ENCODE measurements at places on chromosomes 1 and 21.

DNA sequence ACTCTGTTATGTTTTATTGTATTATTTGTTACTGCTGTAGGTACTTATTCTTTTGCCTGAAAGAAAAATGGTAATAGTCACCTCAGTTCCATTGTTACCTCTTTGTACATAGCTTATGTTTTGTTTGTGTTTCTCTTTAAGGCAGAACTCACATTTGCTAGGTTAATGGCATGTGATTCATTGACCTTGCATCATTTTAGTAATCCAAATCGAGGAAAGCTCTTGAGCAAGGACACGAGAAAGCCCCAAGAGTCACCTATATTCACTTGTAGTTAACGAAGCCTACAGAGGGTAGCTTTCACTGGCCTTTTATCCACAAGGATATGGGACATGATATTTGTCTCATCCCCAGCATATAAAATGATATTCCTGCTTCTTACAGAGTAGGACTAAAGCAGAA lies 1765.2 kb downstream of the NCAM2 start:
- DNase-seq = no peak

- DNase-seq = no peak
Observed at GRCh38 chr1:178935610-178936009, 64.7 kb upstream of the ANGPTL1 start.

- DNase-seq = peak; percentile 87
Observed at GRCh38 chr1:244341455-244342450, 110.0 kb downstream of the ADSS2 start.

GRCh38 chr1:225774281-225775147 lies 3.1 kb upstream of the SRP9 start:
- DNase-seq = no peak

GRCh38 chr1:67308136-67308535 lies 463 bp downstream of the IL12RB2 start:
- DNase-seq = no peak

DNA sequence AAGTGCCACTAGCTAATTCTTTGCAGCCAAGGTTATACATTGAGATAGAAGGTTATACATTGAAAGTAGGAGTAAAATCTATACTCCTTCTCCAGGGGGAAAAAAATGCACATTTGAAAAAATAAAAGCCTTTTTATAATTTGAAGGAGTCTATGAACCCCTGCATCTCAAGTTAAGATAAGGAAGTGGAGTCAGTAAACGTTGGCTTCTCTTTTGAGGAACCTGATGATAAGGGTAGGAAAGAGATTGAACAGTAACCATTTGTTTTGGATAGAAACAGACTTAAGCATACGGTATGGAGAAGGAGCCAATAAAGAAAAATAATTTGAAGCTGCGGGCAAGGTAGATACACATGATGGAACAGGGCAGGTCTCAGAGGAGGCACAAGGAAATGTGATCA lies 64.1 kb downstream of the RPAP2 start:
- DNase-seq = no peak

- DNase-seq = no peak
Observed at GRCh38 chr1:197677752-197678295, 97.5 kb downstream of the DENND1B start.

- no peak for DNase-seq
Observed at GRCh38 chr21:24163539-24163938, 1443.7 kb downstream of the MRPL39 start.

DNA sequence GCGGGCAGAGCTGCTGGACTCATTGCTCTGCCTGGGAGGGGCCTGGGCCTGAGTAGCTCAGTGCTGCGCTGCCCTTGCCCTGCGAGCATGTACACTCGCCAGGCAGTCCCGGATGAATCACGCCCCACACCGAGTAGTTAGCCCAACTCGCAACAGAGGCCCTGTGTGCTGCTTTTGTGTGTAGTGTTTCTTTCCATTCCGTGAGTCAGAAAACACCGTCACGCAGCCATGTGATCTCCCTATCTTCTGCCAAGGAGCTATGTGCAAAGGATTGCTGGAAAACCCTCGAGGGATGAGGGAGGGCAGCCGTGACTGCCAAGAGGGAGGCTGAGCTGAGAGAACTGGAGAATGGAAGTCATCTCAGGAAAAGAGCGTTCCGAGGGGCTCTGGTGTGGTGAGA lies 37.3 kb downstream of the NENF start:
- peak; percentile 26 for DNase-seq

- no peak for DNase-seq
Observed at GRCh38 chr1:71473331-71473730, 392.5 kb upstream of the ZRANB2 start.

DNA sequence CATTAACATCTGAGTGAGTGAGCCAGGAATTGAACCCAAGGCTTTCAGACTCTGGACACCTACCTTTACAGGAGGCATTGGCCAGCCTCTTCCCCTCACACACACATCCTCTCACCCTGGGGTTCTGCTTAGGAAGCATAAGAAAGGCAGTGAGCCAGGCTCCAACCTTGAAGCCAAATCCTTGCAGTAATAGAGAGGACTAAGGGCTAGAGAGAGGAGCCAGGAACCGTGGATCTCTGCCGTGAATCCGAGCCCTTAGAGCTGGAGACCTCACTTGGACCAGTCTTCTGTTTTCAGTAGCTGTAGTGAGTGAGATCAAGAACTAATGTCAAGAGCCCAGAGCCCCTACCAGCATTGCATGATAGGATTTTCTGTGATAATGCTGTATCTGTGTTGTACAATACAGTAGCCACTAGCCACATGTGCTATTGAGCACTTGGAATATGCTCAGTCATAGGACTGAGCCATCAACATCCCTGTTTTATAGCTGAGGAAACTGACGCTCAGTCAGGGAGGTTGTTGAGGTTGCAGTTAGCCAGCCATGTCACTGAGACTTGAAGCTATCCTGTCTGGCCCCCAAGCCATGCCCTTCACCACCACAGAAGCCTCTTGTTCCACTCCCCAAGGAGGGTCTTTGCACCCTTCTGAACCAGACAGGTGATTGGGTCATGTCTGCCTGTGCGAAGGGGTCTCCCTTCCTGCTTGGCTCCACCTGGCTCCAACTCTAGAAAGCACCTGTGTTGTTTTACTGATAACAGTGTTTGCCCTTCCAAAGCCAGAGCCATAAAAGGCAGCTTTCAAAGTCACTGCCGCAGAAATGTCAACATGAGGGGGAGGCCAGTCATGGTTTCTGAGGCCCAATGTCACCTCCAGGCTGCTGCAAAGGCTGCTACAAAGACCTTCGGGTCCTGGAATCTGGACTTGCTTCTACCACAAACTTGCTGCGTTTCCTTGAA lies 101.1 kb upstream of the JUN start:
- no peak for DNase-seq

GRCh38 chr1:60126723-60127122 lies 53.2 kb upstream of the C1orf87 start:
- DNase-seq = no peak

DNA sequence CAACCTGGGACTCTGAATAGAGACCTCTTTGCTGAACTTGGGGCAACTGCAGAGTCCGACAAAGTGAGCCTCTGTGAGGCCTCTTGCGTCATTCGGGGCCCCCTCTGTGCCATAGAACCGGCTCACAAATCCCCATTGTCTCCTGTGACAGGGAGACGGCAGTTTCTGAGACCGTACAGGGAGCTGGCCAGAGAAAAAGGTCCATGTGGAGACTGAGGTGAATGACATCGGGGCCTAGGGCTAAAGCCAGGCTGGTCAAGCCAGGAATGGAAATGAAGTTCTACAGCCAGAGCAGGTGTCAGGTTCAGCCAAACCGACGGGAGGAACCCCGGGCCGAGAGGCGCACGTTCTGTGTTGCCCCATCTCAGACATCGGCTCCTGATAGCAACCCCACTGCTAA lies 37.1 kb upstream of the TRIM67 start:
- no peak for DNase-seq

GRCh38 chr1:82507011-82507410 lies 706.3 kb downstream of the ADGRL2 start:
- DNase-seq = no peak

GRCh38 chr1:15308621-15309027 lies 61.6 kb downstream of the FHAD1 start:
- no peak for DNase-seq

Data from urothelium cell line (cell line).